ENCODE measurements at places on chromosomes 7 and 10.

DNA sequence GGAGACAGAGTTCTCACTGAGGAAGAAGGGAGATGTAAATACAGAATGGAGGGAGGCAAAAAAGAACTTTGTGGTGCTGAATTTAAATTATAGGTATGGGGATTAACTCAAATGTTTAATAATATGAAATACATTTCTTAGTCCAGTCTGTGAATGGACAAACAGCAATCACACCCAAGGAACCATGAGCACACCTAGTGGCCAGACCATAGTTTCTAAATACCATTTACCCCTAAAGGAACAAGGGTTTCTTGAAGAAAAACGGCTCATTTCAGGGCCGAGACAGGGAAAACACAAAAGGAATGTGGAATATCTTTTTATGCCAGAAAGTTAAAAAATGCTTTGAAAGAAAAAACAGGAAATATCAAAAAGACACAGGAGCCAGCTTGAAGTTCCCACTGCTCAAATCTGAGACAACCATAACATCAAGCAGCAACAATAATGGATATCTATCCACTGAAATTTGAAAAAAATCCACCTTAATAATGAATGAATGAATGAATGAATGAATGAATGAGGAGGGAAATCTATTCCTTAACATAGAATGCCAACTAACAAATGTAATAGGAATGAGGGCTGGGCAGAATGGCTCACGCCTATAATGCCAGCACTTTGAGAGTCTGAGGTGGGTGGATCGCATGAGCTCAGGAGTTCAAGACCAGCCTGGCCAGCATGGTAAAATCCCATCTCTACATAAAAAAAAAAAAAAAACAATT is 8.6 kb downstream of the IPMK start:
- no peak for DNase-seq

- DNase-seq = no peak
These were observed 123.0 kb upstream of the SVIL start for GRCh38 chr10:29757551-29758297.

DNA sequence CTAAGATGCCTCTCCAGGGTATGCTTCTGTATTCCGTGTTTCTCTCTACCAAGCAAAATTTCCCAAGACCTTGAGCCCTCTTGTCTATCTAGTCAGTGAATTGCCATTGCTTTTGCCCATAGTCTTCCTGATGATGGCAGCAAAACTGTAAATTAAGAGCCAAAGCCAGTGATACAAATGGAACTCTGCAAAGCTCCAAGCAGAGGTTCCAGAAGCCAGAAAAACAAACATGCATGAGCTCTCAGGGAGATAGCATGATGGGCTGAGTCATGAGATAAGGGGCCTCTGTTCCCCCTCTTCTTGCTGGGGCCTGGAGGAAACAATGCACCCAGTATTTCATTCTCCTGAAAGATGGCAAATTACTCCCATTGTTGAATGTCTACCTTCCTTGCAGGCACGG is 24.7 kb downstream of the LSMEM1 start:
- DNase-seq = no peak

DNA sequence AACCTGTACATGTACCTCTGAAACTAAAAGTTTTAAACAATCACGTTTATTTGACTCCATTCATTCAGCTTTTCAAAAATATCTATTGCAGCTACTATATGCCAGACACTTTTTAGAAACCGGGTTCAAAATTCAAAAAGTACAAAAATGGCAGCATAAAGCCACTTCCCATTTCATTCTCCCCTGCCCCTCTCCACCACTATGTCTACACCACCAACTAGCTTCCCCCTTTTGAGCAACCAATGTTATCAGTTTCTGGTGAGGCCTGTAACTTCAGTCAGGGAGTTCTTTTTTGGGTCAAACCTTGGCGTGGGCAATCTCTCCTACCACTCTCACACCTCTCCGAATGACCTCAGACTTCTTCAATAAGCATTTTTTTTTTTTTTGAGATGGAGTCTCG is 11.5 kb upstream of the HHEX start:
- no peak for DNase-seq

DNA sequence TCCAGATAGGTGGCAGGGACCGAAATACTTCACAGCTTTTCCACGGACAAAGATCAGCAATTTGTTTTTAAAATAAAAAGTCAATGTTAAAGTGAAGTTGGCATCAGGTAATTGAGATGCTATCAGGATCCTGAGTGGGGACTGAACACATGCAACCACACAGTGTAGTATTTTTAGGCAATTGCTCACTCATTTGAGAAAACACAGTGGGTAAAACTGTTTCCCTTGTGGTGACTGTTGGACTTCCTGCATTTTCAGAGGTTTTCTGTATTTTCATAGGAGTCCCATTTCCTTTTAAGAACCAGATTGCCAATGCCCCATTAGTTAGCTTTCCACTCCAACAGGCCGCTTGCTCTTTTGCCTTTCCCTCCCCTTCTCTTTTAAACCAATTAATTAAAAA is 159.5 kb upstream of the ZNF32 start:
- DNase-seq = no peak

DNA sequence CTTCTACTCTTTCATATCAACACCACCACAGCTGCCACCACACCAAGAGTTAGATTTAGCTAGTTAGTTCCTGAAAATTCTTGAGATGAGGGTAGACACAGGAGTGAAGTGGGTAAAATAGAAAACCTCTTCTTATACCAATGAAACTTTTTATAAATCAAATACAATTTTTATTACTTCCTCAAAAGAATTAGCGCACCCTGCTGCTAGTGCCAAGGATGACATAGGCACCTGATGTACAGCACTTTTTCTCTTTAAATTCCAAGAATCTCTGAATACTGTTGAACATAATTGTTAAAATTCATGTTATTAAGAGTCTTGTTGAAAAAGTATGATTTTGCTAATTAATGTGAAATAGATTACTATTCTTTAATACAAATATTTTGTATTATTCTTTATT is 11.4 kb downstream of the ZWINT start:
- no peak for DNase-seq

All from cortex of kidney (tissue), 1 donor.